ENCODE measurements at places on chromosomes 2 and 18. TPM values are rescaled to one million over a fixed set of nuclear protein-coding genes. Genes with fewer than 3 reads are reported as not detected.
A peak's percentile ranks its signal among the peaks of the same experiment; 100 is the strongest.

GRCh38 chr18:77197073-77197472, 52.6 kb upstream of the GALR1 start:
- DNase-seq = no peak

Gene CCT4
- 104 TPM for total RNA-seq

DNA sequence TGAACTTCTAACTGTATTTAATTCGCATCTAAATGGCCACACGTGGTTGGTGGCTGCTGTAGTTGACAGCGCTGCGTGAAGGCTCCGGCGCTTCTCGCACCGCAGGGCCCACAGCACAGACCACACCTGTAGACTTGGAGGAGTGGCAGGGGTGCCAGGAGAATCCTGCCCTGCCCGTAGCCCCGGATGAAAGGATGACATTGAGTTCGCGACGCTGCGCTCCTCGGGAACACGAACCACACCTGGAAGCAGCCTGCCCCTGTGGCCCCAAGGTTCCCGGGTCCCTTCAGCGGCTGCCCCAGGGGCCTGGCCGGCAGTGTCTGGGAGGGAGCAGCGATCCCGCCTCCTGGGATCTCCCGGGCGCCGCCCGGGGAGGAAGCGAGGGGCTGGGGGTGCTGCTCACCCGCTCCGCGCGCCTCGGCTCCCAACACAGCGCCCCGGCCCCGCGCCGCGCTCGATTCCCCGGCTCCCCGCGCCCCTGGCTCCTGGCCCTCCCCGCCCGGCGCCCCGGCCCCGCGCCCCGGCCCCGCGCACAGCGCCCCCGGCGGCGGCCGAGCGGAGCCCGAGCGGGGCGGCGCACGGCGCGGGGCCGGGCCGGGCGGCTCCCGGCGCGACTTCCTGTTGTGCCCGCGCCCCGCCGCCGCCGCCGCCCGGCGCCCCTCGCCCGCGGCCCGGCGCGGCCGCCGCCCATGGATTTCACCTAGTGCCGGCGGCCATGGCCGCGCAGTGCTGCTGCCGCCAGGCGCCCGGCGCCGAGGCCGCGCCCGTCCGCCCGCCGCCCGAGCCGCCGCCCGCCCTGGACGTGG, at the start of gene RNPEPL1:
Gene RNPEPL1 (plus strand): TSS at position 613 of the 806 bp plus-strand sequence. CDS start 103 bp downstream, at position 716.
- DNase-seq = peak; percentile 77

DNA sequence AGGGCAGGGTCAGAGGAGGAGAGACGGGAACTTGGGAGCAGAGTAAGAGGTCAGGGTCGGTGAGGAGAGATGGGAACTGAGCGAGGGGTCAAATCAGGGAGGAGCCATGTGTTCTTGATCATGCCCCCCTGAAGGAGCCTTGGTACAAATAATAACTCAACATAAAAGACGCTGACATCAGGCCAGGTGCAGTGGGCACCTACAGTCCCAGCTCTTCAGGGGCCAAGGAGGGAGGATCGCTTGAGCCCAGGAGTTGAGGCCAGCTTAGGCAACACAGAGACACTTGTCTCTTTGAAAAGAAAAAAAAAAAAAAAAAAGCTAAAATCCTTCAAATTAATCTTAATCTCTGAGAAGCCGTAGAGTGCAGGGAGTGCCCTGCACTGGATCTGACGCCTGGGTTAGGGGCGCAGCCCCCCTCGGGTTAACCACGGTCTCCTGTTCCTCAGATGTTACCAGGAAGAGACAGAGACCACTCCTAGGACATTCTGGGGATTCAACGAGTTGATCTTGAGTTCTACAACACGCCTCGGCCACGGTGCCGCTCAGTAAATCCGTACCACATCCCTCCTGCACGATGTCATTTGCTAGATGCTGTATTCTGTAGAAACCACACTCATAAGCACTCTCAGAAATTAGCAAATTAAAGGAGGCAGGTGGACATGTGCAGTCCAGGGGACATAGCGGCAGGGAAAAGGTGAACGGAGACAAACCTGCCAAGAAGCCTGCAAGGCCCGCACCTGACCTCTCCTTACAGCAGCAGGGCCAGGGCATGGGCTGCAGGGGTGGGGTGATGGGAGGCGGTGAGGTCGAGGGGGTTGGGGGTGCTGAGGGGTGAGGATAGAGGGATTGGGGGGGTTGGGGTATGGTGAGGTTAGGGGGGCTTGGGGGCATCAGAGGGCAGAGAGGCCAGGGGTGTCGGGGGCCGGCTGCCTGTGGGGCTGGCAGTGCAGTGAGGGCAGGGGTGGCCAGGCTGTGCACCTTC, 29.2 kb downstream of the SLC66A2 start:
- no peak for DNase-seq

- DNase-seq = no peak
Observed at GRCh38 chr18:12352188-12352587, 24.8 kb downstream of the AFG3L2 start.

DNA sequence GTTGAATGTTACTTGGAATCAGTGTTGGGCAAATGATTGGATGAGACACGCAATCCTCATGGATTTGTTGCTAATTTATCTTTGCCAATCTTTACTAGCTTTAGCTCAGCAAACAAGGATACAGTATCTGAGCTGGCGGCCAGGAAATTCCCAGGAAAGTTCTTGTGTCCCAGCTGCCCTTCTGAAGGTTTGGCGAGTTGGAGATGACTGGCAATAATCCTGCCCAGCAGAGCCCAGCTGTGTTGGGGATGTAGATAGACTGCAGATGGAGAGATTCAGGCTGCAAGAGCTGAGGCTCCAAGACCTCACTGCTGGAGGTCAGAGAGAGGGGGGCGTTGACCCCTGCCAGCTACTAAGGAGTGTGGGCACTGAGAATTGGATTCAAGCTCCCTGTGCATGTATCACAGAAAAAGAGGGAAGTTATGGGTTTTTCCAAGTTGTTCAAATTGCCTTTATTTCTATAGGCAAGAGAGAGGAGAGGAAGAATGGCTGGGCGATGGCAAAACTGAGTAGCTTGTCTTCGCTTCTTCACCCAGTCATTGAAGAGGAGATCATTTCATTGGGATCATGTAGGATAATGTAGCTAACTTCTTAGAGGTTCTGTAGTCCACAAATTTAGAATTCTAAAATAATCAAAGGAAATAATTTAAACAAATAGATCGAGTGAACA, 506.8 kb upstream of the LRATD1 start:
- no peak for DNase-seq

Gene CFAP221
- 0.51 TPM for total RNA-seq

DNA sequence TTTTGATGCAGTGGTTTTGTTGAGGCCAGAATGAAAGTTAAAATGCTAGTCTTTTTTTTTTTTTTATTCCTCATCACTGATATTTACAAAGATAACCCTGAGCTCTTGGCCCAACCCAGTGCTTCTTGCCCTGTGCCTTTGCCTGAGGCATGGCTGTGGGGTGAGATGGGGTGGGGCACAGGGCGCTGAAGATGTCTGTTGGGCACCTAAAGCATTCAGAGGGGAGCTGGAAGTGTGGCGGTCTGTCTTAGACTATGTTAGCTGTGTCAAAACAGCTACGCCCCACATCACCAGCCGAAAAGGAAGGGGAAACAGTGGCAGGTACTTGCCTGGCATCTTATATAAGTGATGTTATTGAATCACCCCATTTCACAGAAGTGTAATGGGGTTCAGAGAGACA, 20.7 kb downstream of the TOGARAM2 start:
- no peak for DNase-seq

Gene GCKR
- not detected for total RNA-seq

GRCh38 chr2:181472990-181473389, 15.8 kb downstream of the ITGA4 start:
- no peak for DNase-seq

Gene WDR35
- 2.7 TPM for total RNA-seq

All from mucosa of descending colon (tissue), 3 donors.